CD4-positive, alpha-beta T cell treated with Interferon alpha-2 for 1 hour (primary cell): ENCODE measurements at places on chromosomes 11 and 22.

DNA sequence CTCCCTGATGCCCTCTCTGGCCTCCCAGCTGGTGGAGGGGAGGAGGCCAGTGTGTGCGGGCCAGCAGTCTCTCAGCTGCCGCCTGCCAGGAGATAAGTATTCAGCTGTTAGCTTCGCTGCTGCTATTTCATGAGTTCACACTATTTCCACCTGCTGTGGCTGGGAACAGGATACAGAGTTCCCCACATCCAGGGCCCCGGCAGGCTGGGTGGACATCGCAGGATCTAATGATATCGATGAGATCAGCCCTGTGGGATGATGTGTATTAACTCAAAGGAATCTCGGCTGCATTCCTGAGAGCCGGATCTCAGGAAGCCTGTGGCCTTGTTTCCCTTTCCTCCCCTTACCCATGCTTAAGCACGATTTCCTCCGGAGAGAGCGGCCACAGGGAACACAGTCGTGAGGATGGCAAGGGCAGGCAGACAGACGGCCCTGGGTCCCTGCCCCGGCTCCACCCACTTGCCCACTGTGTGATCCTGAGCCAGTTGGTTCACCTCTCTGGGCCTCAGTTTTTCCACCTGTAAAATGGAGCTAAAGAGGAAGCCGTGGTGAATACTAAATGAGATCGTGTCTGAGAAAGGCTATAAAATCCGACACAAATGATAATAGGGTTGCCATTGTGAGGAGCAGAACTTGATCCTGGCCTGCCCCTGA lies 6.5 kb upstream of the PVALB start:
- DNase-seq = no peak

- DNase-seq = no peak
Measured at GRCh38 chr22:17865183-17866055, 91.2 kb upstream of the BID start.

DNA sequence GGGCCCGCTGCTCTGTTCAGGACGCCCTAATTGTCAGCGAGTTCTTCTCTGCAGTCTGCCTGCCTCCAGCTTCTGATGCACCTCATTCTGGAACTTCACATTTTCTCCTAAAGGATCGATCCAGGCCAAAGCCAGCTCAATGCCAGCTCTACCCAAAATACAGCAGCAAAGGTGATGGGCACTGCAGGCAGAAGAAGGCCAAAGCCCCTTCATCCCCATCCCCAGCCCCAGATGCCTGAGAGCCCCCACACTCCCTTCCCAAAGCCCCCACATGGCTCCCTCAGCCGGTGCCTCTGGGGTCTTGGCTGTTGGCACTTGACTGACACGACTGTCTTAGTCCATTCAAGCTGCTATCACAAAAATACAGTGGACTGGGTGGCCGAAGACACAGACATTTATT lies 410.3 kb downstream of the BRD1 start:
- DNase-seq = no peak

DNA sequence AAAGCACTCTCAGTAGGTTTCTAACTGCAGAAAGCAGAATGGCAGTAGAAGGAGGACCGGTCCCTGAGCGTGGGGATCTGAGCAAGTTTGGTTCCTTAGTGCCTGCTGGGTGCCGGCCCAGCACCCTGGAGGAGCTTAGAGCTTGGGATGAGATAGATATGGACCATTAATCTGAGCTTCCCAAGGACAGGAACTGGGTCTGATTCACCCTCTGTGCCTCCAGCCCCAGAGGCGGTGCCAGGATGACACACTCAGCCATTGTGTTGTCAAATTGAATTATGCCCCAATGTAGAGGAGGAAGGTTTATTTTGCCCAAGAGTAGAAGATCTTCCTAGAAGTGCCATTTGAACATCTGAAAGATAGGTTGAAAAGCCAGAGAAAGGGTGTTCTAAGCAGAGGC lies 4.3 kb downstream of the ZC3H7B start:
- no peak for DNase-seq

GRCh38 chr11:118912742-118913410 lies 12.8 kb downstream of the BCL9L start:
- DNase-seq = peak; percentile 49

- peak; percentile 21 for DNase-seq
Measured at GRCh38 chr11:79076526-79077115, 364.2 kb downstream of the TENM4 start.

GRCh38 chr11:105202844-105203548 lies 63.4 kb upstream of the CARD18 start:
- DNase-seq = peak; percentile 54

DNA sequence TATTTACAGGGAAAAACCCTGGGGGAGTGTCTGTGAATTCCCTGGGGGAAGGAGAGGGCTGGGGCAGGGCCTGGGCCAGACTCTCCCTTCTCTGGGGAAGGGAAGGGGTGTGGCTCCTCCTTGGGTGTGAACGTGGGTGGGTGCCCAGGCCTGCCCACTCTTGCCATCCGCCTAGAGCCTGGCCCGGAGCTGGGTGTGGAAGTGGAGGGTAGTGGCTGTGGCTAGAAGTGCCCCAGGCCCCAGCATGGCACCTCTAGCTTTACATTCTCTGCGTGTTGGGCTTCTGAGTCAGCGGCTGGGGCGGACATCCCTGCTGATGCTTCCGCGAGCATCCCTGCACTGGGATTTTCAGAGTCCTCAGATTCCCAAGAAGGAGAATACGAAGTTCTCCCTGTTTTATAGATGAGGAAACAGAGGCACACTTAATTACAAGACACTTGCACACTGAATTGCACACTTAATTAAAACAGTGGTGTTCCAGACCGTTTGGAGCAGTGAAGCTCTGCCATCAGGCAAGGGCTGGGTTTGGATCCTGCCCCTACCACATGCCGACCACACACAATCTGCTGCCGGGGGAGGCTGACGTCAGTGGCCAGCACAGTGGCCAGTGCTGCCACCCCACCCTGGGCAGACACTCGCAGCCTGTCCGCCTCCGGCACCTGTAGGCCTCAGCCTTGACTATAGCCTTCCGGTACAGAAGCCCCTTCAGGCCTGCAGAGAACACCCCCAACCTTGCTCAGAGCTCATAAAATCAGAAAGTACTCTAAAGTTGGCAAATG lies 7.6 kb downstream of the BAD start:
- DNase-seq = no peak
